ENCODE measurements at places on chromosomes 12 and 14. TPM values are rescaled to one million over a fixed set of nuclear protein-coding genes. Genes with fewer than 3 reads are reported as not detected.

The SERPINA5 gene
- polyA plus RNA-seq, result not detected

The BDKRB2 gene
- polyA plus RNA-seq, result not detected

The SOAT2 gene
- not detected for polyA plus RNA-seq

The SERPINA12 gene
- polyA plus RNA-seq, result not detected

The ACRBP gene
- polyA plus RNA-seq, result 4.2 TPM

The SLC5A8 gene
- polyA plus RNA-seq, result not detected

The TEAD4 gene
- not detected for polyA plus RNA-seq

The GPRC5D gene
- not detected for polyA plus RNA-seq

The IL26 gene
- polyA plus RNA-seq, result not detected

The CHST11 gene
- polyA plus RNA-seq, result 42.5 TPM

The KRT84 gene
- polyA plus RNA-seq, result not detected

The ACOT4 gene
- polyA plus RNA-seq, result 9.4 TPM

The KRT75 gene
- polyA plus RNA-seq, result not detected

All from immature natural killer cell (primary cell).